Activated CD4-positive, alpha-beta memory T cell treated with anti-CD3 and anti-CD28 coated beads for 36 hours (primary cell): ENCODE measurements at places on chromosomes 3 and 15. TPM values are rescaled to one million over a fixed set of nuclear protein-coding genes. Genes with fewer than 3 reads are reported as not detected.
A peak's percentile ranks its signal among the peaks of the same experiment; 100 is the strongest.

DNA sequence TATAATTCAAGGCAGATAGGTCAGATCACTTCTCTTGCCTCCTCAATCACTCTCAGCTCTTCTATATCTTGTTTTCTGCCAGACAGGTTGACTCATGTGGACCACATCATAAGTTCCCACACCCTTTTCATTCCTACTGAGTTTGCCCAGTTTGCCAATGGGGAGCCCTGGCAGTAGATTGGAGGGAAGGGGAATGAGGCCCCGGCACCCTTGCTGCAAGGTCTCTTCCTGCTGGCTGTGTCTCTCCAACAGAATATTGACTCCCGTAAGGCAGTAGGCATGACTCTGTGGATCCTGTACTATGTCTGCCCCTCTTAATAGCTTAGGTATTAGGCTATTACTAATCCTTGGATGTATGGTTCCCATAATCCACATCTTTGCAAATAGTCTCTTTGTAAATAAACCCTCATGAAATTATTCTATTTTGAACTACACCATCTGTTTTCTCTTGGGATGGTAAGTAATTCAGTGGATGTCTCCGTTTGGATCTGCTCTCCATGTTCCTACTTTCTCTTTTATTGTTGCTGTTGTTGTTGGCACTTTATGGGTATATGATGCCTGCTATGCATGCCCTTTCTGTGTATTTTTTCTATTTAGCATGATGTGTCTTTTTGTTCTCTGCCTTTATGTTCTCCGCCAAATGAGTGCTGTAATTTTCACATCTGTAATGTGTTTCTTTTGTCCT lies 65.5 kb upstream of the DCBLD2 start:
- DNase-seq: no peak

- DNase-seq: no peak
Measured at GRCh38 chr3:103786296-103786695, 1351.5 kb downstream of the ZPLD1 start.

GRCh38 chr15:44194323-44195150 lies 534 bp downstream of the FRMD5 start:
- DNase-seq: peak; percentile 52

DNA sequence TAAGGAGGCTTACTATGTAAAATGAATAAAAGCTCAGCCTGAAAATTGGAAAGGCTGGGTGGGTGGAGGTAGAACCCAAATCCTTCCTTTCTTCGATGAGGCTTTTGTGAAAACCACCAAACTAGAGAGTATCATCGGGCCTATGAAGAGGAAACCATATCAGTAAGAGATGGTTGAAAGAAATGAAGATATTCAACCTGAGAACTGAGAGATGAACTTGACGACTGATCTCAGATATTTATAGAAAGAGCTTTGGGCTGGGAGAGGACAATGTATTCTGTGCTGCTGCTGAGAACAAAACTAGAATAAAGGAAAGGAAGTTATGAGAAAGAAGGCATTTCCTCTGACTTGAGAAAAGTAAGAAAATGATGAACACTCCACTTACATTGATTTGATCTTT lies 236.6 kb downstream of the KCNH8 start:
- DNase-seq: no peak

GRCh38 chr15:100123611-100124010 lies 218.2 kb downstream of the ADAMTS17 start:
- DNase-seq: no peak

ACKR2 gene
- 0.74 TPM for total RNA-seq

P3H2 gene
- not detected for total RNA-seq

IL17RE gene
- 1.8 TPM for total RNA-seq
